ENCODE measurements at places on chromosomes 4 and X.

DNA sequence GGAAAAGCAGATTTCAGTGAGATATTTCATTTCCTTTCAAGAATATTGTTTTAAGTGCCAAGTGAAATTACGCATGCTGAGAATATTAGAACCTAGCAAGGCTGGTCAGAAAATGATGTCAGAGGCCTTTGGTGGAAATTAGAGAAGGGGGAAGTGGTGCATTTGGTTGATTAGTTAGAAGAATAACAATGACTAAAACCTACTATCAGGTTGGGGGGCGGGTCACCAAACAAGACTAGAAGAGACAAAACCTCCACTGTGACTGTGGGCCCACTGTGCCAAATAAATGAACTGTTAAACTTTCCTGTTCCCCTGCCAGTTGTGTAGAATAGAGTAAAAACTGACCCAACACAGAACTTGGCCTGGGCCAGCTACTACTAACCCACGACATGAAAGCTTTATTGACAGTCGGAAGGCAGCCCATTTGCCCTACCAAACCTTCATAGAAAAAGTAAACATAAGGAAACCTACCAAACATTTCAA lies 2.9 kb downstream of the RAPGEF2 start:
- peak; percentile 63 for DNase-seq

DNA sequence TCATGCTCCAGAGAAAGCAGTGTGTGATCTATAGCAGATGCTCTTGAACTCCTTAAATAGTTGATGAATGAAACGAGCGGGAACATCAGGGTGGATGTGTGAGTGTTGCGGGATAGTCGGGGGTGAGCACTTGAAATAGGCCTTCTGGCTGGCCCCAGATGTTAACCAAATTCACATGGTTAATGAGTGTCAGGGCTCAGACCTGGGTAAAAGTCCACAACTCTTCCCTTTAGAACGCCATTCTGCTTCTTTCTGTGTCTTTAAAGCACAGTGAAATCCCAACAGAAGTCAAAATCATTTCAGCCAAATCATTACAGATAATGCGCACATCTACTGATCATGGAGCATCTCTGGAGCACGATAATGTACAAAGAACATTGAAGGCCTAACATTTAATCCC lies 249.4 kb upstream of the BOD1L1 start:
- no peak for DNase-seq

GRCh38 chr4:99156992-99157391 lies 12.9 kb upstream of the ADH4 start:
- no peak for DNase-seq

GRCh38 chrX:154333837-154334271 lies 38.3 kb downstream of the TKTL1 start:
- DNase-seq, result no peak

DNA sequence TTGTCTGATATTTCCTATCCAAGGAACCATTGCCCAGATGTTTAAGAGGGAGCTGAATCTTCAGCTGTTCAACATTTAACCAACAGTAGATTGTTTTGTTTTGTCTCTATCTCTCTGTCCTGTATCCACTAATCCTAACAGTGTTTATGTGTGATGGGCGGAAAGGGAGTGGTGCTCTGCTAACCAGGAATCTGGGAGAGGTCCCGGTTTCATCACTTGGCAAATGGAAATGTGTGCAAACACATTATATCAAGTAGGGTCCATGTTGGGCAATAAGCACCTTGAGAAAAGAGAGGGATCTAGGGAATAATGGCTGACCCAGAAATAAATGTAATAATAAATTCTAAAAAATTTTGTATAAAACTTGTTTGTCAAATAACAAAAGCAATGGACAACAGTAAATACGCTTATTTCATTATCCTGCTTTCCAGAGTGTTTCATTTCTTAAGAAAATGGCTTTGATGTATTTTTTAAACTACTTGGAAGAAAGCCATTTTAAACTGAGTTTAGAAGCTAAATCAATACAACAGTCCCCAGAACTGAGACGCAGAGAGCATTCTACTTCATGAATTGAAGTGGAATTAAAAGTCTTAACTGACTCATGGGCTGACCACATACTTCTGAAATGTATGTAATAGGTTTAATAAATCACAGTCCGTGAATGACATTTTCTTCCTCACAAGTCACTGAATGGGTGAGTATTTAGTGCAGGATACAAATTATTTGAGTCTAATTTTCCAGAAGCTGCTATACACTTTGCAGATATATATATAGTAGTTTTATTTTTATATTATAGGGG lies 55.8 kb downstream of the EMCN start:
- peak; percentile 70 for DNase-seq

- DNase-seq, result no peak
These were observed 81.6 kb downstream of the SORBS2 start for GRCh38 chr4:185730387-185730786.

DNA sequence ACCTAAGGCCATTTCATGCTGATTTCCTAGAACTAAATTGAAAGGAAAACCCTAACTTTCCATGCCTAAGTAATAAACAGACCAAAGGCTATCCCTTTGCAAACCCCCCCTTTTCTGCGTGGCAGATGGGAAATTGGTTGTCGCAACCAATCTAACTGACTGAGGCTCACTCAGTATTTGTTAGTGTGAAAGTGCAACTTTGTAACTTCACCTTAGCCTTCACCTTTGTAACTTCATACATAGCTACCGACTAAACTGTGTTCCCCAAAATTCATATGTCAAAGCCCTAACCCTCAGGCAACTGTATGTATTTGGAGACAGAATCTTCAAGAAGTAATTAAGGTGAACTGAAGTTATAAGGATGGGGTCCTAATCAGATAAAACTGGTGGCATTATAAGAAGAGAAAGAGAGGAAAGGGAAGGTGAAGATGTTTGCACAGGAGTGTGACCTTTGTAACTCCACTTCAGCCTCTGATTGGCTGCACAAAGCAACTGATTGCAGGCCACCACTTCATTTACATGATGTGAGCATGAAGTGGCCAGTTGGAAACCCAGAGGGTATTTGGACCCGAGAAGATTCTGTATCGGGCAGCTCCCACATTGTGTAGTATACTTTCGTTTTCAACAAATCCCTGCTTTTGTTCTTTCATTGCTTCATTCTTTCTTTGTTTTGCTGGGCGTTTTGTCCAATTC lies 4.9 kb upstream of the TMEM33 start:
- no peak for DNase-seq

GRCh38 chr4:105232374-105232773 lies 85.7 kb downstream of the TET2 start:
- DNase-seq, result no peak

GRCh38 chr4:3368841-3369760 lies 72.7 kb upstream of the HGFAC start:
- peak; percentile 8 for DNase-seq

- no peak for DNase-seq
These were observed 179.6 kb downstream of the KDR start for GRCh38 chr4:54945838-54946237.

DNA sequence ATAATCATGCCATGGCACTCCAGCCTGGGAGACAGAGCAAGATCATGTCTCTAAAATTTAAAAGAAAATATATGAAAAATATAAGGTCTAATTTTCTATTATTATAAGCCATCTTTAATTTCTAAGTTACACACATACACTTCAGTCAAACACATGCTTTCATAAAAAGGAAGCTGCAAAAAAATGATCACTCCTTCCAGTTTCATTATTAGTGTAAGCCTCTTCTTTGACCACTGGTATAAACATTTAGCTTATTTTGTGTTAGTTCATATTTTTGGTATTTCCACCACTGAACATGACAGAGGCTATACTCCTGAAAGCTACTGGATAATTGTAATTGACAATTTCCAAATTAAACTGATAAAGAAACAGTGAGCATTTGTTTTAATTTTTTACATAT lies 163.3 kb upstream of the USP38 start:
- DNase-seq, result no peak

DNA sequence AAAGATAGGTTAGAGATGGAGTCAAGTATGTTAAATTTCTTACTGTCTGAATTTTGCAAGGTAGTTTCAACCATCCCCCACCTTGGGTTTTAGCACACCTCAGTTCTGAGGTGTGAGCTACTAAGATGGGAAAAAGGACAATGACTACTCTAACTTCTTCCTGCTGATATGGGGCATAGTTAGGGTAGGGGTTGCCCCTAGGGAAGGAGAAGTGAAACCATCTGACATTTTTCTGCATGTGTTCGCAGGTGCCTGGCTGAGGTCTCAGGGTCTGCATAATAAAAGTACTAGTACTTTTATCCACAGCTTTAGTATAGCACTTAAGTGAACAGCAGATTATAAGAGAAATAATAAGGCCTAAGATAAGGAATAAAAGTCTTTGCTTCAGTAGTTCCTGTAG lies 129.5 kb upstream of the CYSLTR1 start:
- no peak for DNase-seq

- DNase-seq, result no peak
These were observed 224.7 kb downstream of the CENPC start for GRCh38 chr4:67320645-67321044.

DNA sequence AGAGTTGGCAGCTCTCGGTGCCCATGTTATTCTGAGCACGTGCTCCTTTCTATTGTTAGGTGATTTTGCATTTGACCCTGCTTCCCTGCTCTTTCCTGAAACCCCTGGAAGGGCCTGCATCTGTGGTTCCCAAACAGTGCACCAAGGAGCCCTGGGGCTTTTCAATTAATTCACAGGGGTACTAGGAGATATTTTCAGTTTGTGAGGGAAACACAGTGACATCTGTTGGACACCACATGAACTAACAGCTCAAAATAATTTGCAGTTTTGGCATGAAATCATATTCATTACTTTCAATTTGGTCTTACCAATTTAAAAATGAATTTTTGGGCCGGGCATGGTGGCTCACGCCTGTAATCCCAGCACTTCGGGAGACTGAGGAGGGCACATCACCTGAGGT lies 156.6 kb downstream of the GATB start:
- peak; percentile 32 for DNase-seq

DNA sequence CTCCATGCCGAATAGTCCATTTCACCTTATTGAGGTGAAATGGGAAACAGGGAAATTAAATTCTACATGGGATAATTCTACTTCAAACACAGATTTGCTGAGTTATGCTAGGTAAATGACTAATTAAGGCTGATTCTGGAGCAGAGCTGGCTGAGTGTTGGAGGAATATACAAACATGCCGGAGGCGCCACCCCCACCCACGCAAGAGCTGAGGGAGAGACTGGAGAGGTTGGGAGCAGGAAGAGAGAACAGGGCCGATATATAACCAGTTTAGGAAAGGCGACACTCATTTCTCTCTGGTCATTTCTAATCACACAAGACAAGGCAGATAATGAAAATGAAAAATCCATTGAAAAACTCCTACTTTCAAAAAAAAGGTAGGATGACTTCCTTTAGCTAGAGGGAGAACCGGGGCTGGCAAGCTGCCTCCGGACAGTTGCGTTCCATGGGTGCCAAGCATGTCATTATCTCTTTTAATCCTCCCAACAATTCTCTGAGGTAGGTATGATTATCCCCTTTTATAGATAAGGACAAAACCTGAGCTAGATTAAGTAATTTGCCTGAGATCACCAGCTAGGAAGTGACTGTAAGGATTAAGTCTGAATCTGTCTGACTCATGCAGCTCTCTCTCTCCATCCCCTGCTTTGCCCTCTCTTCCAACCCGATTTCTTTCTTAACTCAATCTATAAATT lies 27.6 kb upstream of the CFAP299 start:
- peak; percentile 78 for DNase-seq

DNA sequence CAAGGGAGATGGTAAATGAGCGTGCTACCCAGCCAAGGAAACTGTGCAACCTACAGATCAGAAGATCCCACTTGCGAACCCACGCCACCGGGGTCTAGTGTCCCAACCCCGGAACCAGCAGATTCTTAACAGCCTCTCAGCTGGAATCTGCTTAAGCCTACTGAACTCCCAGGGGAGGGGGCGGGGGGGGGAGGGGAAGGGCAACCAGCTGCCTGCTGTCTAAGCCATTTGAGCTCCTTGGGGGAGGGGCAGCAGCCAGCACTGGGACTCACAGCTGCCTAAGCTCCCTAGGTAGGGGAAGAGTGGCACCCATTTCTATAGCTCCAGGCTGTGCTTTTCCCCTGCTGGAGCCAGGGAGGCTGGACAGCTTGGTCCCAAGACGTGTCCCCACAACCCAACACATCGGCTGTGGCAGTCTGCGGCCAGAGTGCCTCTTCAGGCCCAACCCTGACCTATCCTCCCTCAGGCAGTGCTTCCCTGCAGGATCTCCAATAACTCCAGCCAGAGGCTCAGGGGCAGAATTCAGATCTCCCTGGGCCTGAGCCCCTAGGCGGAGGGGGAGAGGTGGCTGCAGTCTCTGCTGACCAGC lies 289.2 kb downstream of the LDB2 start:
- no peak for DNase-seq

- DNase-seq, result no peak
These were observed 2.6 kb upstream of the TRPC5 start for GRCh38 chrX:112085149-112085548.
